ENCODE measurements at places on chromosomes 13 and 19. TPM values are rescaled to one million over a fixed set of nuclear protein-coding genes. Genes with fewer than 3 reads are reported as not detected.

RFPL4A gene
- total RNA-seq = not detected

OR7D2 gene
- total RNA-seq = not detected

GRIN2D gene
- 11.4 TPM for total RNA-seq

TJP3 gene
- 0.63 TPM for total RNA-seq

GPI gene
- 447 TPM for total RNA-seq

DIAPH3 gene
- total RNA-seq = 62.3 TPM

TUBA3C gene
- not detected for total RNA-seq

TYROBP gene
- not detected for total RNA-seq

GRCh38 chr19:13210339-13210775, 60.1 kb downstream of the IER2 start:
- no peaks in the 10 kb centered on the region for H3K27me3 ChIP-seq
- H3K36me3 ChIP-seq = no peaks in the 10 kb centered on the region
- H3K4me1 ChIP-seq = peaks cover 14% of the 10 kb centered on the region
- H3K27ac ChIP-seq = no peak overlapping the region
- H3K4me3 ChIP-seq = no peak overlapping the region

DNA sequence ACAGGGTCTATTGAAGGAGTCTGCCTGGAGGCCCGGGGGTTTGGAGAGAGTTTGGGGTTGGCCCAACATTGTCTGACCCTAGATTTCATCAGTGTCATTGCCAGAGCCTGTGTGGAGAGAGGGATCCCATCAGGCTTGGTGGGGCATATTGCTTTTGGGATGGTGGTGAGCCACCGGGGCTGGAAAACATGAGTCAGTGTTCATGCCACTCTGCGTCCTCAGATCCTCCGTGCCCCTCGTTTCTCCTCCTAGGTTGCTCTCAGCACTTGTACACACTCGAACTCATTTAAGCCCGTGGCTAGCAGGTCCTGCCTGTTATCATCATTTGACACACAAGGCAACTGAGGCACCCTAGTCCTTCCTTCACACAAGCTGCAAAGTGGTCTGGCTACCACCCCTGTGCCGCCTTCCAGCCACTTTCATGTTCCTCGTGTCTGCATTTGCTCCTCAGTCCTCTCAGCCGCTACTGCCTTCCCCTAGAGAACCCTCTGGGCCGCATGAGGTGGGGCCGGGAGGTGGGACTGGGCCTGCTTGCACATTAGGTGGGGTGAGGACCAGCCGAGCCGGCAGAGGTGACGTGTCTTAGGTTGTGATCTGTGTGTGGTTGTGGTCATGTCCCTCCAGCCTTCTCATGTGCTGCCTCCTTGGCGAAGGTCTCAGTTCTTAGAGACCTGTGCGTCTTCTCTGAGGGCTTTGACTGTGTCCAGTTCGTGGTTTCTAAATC, 3.6 kb downstream of the NACC1 start:
- H3K36me3 ChIP-seq = peaks cover 16% of the 10 kb centered on the region
- no peaks in the 10 kb centered on the region for H3K27me3 ChIP-seq
- DNase-seq = no peak
- H3K4me1 ChIP-seq = peaks cover 39% of the 10 kb centered on the region
- peak overlapping the region; percentile 95 for H3K27ac ChIP-seq

- no peaks in the 10 kb centered on the region for H3K4me1 ChIP-seq
- H3K4me3 ChIP-seq = no peak overlapping the region
- H3K27me3 ChIP-seq = no peaks in the 10 kb centered on the region
- no peaks in the 10 kb centered on the region for H3K36me3 ChIP-seq
- H3K27ac ChIP-seq = no peak overlapping the region
Observed at GRCh38 chr13:52374873-52375411, 31.0 kb downstream of the THSD1 start.

DNA sequence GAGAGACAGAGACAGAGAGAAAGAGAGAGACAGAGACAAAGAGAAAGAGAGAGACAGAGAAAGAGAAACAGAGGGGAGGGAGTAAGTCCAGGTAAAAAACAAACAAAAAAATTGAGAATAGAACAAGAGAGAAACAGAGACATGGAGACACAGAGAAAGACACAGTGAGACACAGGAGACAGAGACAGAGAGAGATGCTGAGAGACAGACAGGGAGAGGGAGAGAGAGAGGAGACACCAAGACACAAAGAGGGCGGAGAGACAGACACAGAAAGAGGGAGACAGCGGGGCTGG, 5.8 kb upstream of the PROZ start:
- H3K4me1 ChIP-seq = peaks cover 23% of the 10 kb centered on the region
- H3K27me3 ChIP-seq = no peaks in the 10 kb centered on the region
- H3K27ac ChIP-seq = no peak overlapping the region
- H3K36me3 ChIP-seq = no peaks in the 10 kb centered on the region
- no peak for DNase-seq

GRCh38 chr19:12669270-12670158, 2.9 kb downstream of the WDR83 start:
- peak overlapping the region; percentile 97 for H3K27ac ChIP-seq
- peak overlapping the region; percentile 89 for H3K4me3 ChIP-seq
- no peaks in the 10 kb centered on the region for H3K27me3 ChIP-seq
- H3K36me3 ChIP-seq = peaks cover 21% of the 10 kb centered on the region
- H3K4me1 ChIP-seq = peaks cover 18% of the 10 kb centered on the region

- H3K4me1 ChIP-seq = no peaks in the 10 kb centered on the region
- H3K36me3 ChIP-seq = no peaks in the 10 kb centered on the region
- no peak overlapping the region for H3K4me3 ChIP-seq
Observed at GRCh38 chr13:80901530-80901929, 560.6 kb upstream of the SPRY2 start.

- no peaks in the 10 kb centered on the region for H3K36me3 ChIP-seq
Observed at GRCh38 chr19:33815380-33816340, 19.0 kb downstream of the KCTD15 start.

DNA sequence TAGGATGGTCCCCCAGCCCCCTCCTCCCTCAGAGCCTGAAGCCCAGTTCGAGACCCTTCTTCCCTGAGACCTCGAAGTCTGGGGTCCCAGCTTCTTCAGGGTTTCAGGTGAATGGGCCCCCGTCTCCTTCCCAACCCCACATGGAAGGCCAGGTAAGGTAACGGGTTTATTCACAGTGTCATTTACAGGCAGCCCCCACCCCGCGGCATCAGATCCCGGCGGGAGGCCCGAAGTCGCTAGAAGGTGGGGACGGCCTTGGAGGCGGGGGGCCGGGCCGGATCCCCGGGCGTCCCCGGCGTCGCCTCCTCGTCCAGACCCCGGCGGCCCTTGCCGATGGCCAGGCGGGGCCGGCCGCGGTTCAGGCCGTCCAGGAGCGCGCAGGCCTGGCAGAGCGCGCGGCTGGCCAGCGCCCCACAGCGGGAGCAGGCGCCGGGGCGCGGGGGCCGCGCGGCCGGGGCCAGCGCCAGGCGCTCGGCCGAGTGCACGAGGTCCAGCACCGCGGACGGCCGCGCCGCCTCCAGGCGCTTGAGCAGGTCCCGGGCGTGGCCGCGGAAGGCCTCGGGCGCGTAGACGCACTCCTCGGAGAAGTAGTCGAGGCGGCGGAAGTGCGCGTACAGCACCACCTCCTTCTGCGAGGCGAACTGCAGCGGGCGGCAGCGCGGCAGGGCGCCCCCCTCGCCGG, 9.7 kb downstream of the CTU1 start:
- H3K27me3 ChIP-seq = no peaks in the 10 kb centered on the region
- H3K4me1 ChIP-seq = no peaks in the 10 kb centered on the region
- peaks cover 5% of the 10 kb centered on the region for H3K36me3 ChIP-seq

GRCh38 chr13:46321494-46322225, 65.4 kb downstream of the RUBCNL start:
- H3K4me1 ChIP-seq = peaks cover 12% of the 10 kb centered on the region
- DNase-seq = peak; percentile 89
- H3K27me3 ChIP-seq = no peaks in the 10 kb centered on the region
- H3K4me3 ChIP-seq = no peak overlapping the region
- peak overlapping the region; percentile 60 for H3K27ac ChIP-seq

DNA sequence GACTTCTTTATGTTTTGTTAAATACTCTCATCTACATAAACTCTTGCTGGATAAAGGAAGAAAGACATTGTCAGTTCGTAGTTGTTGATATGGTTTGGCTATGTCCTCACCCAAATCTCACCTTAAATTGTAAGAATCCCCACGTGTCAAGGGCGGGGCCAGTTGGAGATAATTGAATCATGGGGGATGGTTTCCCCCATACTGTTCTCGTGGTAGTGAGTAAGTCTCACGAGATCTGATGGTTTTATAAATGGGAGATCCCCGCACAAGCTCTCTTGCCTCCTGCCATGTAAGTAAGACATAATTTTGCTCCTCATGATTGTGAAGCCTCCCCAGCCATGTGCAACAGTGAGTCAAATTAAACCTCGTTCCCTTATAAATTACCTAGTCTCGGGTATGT, 3.6 kb downstream of the ADGRE1 start:
- no peak overlapping the region for H3K27ac ChIP-seq
- no peaks in the 10 kb centered on the region for H3K27me3 ChIP-seq
- no peaks in the 10 kb centered on the region for H3K36me3 ChIP-seq
- no peak for DNase-seq
- H3K4me1 ChIP-seq = no peaks in the 10 kb centered on the region

DNA sequence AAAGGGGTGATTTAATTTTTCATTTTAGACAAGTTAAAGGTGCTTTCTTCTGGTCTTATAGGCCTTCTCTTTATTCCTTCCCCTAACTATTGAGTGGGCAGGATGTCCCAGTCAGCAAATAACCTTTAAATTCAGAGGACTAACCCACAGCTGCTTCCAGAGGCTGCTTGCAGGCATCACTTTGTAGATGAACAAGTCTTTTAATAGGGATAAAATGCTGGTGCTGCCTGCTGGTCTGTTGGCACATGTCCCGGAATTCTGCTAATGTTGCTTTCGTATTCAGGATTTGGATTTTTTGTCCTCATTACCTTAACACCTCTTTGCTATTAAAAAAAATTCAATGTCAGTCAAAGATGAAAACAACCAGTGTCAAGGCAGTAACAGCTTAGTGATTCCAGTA, 132.7 kb upstream of the KL start:
- no peaks in the 10 kb centered on the region for H3K27me3 ChIP-seq
- H3K4me3 ChIP-seq = no peak overlapping the region
- peak; percentile 87 for DNase-seq
- no peaks in the 10 kb centered on the region for H3K36me3 ChIP-seq
- H3K27ac ChIP-seq = no peak overlapping the region

GRCh38 chr19:11151181-11151580, 4.4 kb downstream of the SPC24 start:
- no peak overlapping the region for H3K27ac ChIP-seq
- peaks cover 2% of the 10 kb centered on the region for H3K4me1 ChIP-seq
- H3K27me3 ChIP-seq = no peaks in the 10 kb centered on the region

- peaks cover 8% of the 10 kb centered on the region for H3K36me3 ChIP-seq
- peak overlapping the region; percentile 100 for H3K4me3 ChIP-seq
- H3K27me3 ChIP-seq = no peaks in the 10 kb centered on the region
- H3K4me1 ChIP-seq = peaks cover 21% of the 10 kb centered on the region
- peak; percentile 42 for DNase-seq
Observed at GRCh38 chr19:2455851-2456570, 748 bp downstream of the LMNB2 start.

DNA sequence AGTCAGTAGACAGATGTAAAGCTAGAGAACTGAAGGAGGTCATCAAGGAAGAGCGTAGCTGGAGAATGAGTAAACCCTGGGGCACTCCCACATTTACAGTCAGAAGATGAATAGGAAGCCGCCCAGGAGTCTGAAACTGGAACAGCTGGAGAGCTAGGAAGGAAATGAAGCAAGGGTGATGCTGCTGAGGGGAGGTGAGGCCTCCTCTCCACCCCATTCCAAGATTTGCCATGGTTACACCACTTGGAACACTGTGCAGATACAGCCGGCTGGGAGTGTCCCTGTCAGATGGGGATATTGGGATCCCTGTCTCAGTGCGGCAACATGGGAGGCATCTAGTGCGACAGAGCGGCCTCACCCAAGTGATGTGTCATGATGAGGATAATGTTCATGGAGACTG, 51.8 kb upstream of the GPI start:
- DNase-seq = peak; percentile 32
- no peaks in the 10 kb centered on the region for H3K27me3 ChIP-seq
- H3K4me1 ChIP-seq = peaks cover 37% of the 10 kb centered on the region
- no peak overlapping the region for H3K27ac ChIP-seq

GRCh38 chr19:39032063-39032918, at the start of gene FBXO27:
Gene FBXO27, minus strand, starts transcription at chr19:39032549. Its CDS starts 322 bp downstream, at chr19:39032227.
- H3K27ac ChIP-seq = no peak within 1 kb of the TSS
- DNase-seq = no peak
- H3K27me3 ChIP-seq = no peaks in the 10 kb centered on the region
- peaks cover 14% of the 10 kb centered on the region for H3K4me1 ChIP-seq
- H3K36me3 ChIP-seq = no peaks in the 10 kb centered on the region
- H3K4me3 ChIP-seq = peak within 1 kb of the TSS; percentile 60

GRCh38 chr19:45162608-45163143, 1.9 kb upstream of the NKPD1 start:
- no peak overlapping the region for H3K27ac ChIP-seq
- H3K4me1 ChIP-seq = no peaks in the 10 kb centered on the region
- H3K36me3 ChIP-seq = no peaks in the 10 kb centered on the region
- no peak for DNase-seq

- H3K27ac ChIP-seq = no peak overlapping the region
- no peaks in the 10 kb centered on the region for H3K27me3 ChIP-seq
- no peaks in the 10 kb centered on the region for H3K4me1 ChIP-seq
- H3K36me3 ChIP-seq = no peaks in the 10 kb centered on the region
Observed at GRCh38 chr13:91594061-91594460, 195.6 kb downstream of the GPC5 start.

DNA sequence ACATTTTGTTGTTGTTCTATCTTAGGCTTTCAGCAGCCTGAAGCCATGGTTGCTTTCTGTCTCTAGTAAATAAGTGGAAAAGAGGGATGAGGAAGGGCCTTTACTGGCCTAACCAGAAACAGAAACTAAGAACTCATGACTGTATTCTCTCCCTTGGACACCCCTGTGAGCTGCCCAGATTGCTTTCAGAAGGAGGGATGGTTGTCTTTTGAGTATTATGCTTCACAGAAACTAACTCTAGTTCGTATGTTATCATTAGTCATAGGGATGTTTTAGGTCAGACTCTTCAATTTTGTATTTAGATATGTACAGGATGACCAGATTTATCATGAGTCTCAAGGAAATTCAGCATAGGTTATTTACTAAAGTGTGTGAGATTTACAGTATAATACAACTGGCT, 17.5 kb downstream of the BORA start:
- no peak overlapping the region for H3K4me3 ChIP-seq
- H3K36me3 ChIP-seq = peaks cover 72% of the 10 kb centered on the region
- no peaks in the 10 kb centered on the region for H3K4me1 ChIP-seq
- DNase-seq = no peak

DNA sequence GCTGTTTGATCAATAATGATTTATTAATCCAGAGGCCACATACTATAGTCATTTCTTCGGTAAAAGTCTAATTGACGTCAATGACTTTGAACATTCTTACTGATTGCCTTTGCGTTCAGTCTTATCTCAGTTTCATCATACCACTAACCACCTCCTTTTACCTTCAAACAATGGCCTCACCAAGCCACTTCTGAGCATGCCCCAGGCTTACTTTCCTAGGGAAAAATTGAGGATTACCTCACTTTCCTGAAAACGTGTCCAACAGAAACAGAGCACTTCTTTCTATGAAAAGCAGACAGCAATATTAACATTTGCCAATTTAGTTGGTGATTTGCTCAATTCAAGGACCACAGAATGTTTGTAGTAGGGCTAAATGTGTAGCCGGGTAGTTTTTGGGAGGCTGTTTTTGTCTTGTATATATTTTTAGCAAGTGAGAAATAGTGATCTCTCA, 157.6 kb downstream of the KLF5 start:
- no peak overlapping the region for H3K27ac ChIP-seq
- H3K4me3 ChIP-seq = no peak overlapping the region
- DNase-seq = no peak
- peaks cover 5% of the 10 kb centered on the region for H3K4me1 ChIP-seq
- no peaks in the 10 kb centered on the region for H3K36me3 ChIP-seq

All from A673 (cell line).